D341Med (cell line): ENCODE measurements at places on chromosomes 11 and 22.
A peak's percentile ranks its signal among the peaks of the same experiment; 100 is the strongest.

GRCh38 chr11:126378763-126379162, 23.3 kb downstream of the ST3GAL4 start:
- DNase-seq, result no peak

DNA sequence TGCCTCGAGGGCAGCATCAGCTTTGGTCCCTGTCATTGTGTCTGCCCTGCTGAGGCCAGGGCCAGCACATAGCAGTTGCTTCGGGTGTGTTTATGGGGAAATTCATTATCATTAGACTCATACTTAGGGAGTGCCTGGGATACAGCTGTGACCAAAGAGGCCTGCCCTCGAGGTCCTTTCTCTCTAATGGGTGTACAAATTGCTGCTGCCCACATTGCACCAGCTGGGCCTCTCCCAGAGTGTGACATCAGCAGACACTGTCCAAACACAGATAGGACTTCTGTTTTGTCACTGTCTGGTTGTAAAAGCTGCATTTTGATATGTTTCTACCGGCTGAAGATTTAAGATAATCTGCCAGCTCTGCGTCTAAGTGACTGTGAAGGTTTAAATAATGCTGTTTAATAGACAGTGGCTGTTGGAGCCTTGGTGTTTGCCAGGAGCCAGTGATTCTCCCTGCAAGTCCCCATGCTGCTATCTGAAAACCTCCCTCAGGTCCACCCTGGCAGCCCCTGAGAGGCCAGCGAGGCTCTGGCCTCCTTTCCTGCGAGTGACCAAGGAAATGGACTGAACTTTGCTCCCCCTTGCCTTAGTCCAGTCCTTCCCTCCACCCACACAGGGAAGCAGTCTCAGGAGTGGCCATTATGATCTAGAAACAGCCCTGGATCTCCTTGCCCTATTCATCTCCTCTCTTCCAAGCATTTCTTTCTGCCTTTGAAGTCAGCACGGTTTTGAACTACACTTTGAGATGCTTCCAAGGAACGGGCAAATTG, 505.2 kb downstream of the TBC1D22A start:
- DNase-seq, result no peak

DNA sequence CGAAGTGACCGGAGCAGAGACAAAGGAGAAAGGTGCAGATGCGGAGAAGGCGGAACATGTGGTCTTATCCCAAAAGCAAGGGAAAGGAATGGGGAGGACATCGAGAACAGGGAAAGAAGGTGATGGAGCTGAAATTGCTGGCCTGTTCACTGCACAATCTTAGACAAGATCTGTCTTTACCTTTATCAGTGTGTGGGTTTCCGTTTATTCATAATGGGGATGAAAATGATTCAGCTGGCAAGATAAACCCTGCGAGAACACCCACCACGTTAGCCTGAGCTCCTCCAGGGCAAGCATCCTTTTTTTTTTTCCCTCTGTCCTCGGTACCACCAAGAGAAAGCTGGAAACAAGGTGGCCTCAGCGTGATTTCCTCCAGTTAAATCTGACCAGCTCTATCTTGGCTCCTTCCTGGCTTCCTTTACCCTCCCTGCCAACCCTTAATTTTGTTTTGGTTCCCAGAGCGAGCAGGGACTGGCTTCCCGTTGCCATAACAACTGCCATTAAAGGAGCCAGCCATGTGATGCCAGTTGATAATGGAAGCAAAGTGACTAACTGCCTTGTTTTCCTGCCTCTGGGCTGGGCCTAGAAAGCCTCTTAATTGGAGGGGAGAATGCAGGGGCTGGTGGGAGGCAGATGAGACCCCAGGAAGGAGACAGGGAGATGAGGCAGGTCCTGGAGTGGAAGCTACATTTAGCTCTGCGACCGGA, 4.2 kb downstream of the SGSM1 start:
- DNase-seq, result no peak

GRCh38 chr11:6201481-6201880, 2.5 kb downstream of the OR52W1 start:
- DNase-seq, result no peak

DNA sequence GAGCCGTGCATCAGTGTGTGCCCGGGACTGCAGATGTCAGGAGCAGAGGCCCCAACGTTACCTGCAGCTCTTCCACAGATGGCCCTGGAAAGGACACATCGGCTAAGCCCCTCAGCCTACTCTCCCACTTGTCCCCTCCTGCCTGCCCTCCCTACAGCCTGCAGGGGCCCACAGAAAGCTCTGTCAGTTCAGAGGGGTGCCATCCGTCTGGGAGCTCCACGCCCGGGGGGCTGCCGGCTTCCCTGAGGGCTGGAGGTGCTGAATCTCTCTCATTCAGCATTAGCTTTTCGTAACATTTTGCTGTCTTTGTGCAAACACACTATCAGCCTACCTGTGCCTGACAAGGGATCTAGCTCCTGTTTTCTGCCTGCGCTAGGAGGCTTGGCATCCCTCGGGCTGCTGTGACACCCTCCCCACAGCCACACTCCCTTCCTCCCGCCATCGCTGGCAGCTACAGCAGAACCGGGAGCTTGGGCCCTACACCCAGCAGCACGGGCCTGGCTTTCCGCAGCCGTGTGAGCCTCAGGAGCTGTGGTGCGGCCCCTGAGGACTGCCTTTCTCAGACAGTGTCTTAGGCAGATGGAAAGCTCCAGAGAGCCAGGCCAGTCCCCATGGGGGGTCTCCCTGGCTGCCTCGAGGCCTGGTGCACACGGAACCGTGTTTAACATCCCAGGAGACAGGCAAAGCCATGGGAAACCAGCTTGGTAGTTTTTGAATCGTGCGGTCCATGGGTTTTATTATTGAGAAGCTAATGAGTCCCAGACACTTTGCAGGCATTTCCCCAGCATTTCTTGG, 198.3 kb upstream of the B3GAT1 start:
- no peak for DNase-seq

GRCh38 chr11:130474637-130475400, 26.4 kb downstream of the ADAMTS15 start:
- peak; percentile 13 for DNase-seq

- peak; percentile 53 for DNase-seq
These were observed 528 bp upstream of the ARRB1 start for GRCh38 chr11:75351791-75352587.

DNA sequence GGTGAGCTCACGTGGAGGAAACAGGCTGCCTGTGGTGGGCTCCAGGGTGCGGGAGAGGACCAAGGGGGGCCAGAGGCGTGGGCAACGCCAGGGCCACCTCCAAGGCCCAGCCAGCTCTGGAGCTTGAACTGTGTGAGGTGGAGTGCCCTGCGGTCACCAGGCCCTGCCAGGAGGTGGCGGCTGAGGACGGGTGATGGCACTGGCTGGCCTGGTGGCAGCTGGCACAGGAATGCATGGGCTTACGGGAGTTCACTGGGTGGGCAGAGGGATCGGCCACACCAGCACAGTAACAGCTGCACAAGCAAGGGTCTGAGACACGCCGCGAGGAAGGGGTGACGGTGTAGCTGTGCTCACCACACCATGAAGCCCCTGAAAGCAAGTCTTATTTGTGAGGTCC, 15.8 kb downstream of the TOLLIP start:
- DNase-seq, result peak; percentile 82

DNA sequence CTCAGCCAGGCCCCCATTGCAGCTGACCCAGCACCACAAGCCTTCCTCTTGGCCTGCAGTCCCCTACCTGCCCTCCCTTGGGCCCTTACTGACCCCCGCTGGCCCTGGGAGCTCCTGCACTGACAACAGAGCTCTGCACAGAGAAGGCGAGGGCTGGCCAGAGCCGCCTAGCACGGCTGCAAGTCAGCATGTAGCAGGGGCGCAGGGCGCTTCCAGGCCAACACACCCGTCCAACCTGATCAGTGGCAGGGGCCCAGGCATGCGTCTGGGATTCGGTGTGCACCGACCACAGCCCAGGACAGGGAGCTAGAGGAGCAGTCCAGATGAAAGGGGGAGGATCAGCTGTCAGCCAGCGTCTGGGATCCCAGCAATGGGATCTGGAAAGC, 7.6 kb downstream of the WNT7B start:
- DNase-seq, result no peak

- DNase-seq, result no peak
These were observed 133.5 kb downstream of the RBFOX2 start for GRCh38 chr22:35894937-35895708.

- DNase-seq, result no peak
These were observed 51.5 kb downstream of the INSC start for GRCh38 chr11:15166204-15166603.

- no peak for DNase-seq
These were observed 340.0 kb downstream of the LARGE1 start for GRCh38 chr22:33580310-33580709.

DNA sequence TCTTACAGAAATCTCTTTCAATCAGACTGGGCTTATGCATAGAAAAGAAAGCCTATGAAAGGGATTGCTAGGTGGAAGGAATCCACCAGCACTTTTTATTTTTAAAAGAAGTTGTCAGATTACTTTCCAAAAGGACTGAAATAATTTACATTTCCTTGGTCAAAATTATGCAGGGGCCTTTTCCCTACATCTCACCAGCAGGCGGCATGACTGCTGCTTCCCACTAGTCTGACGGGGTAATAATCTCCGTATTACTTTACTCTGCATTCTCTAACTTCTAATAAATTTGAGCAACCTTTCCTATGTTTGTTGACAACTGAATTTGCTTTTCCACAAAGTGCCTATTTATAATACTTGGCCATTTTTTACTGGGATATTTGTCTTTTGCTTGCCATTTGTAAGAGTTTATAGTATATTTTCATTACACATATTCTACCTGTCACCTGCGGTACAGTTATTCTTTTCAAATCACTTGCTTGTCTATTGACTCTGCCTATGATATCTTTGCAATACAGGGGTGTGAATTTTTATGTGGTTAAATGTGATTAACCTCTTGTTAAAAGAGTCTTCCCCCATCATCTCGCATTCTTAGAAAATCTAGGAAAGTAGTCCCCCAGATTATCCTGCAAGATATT, 51.9 kb upstream of the USP47 start:
- peak; percentile 58 for DNase-seq

GRCh38 chr22:48929276-48929790, 898.3 kb downstream of the BRD1 start:
- DNase-seq, result peak; percentile 10

DNA sequence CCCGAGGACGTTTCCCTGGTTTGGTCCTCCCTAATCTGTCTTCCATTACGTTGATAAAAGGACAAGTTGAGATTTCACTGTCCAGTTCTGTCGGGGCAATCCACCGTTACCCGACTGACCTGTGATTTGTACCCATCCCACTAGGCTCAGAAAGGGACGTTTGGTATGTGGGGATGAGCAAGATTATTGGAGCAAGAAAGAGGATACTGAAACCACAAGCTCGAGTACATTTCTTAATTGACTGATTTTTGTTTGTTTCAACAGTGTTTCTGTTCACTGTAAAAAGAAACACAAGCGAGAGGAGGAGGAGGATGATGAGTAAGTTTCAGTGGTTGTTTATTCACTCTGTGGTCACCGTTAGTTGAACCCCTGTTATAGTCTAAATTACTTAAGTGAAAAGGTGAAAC, 969 bp downstream of the CCDC117 start:
- no peak for DNase-seq

- no peak for DNase-seq
These were observed 61.4 kb upstream of the CTSC start for GRCh38 chr11:88398791-88399570.

GRCh38 chr22:19705181-19705934, 8.9 kb upstream of the SEPTIN5 start:
- peak; percentile 30 for DNase-seq

DNA sequence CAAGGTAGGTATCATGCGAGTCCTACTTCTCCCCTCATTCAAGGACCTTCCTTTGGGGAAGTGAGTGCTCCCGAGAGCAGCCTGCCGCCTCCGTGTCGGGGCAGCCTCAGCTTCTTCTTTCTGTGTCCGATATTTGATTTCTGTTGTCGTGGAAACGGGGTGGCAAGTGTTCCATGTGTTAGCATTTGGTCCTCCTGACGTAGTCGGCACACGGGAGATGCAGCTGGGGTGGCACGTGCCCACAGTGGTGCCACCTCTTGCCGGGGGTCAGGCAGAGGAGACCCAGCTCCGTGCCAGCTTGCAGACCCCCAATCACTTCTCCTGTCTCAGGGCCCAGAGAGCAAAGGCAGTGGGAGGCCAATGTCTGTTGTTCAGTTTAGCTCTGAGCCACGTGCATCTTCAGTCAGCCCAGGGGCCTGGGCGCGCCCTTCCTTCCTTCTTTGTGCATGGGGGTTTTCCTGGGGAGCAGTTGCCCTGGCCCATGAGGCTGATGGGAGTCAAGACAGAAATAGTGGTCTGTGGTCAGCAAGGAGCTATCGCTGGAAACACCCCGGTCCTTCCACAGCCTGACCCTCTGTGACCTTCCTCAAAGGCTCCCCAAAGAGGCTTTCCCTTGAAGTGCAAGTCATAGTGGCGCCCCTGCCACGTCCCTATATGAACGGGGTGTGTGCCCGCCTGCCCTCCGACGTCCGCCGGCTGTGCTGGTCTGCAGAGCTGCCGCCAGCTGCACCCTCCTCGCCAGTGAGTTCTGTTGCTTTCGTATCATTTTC, 44.5 kb downstream of the PARVB start:
- no peak for DNase-seq

GRCh38 chr11:19980957-19981669, 179.2 kb downstream of the DBX1 start:
- DNase-seq, result no peak

DNA sequence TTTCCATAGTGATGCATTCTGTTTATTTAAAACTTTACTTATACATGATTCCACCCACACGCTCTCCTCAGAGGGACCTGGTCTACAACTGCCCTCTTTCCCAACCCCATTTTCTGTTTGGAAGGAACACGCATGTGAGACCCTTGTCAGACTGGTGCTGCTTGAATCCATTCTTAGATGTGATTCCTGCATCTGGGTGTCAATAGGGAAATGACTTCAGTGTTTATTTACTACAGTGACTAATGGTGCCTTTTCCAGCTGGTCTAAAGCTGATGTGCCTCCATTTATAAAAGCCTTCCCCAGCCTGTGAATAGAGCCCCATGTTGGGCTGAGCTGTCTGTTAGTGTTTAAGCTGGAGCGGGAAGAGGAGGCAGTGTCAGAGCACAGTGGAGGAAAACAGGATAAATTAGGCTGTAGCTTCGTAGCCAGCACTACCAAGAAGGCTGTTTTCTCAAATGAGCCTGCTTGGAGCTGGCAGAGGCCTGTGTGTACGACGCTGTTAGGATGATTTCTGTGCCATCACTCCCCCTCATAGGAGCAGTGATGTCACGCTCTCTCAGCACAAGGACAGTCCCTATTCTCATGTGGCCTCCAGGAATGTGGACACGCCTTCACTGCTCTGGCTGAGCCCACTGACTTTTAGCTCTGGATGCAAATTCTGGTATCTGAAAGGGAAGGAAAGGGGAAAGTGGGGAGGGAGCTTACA, 18.9 kb upstream of the C11orf96 start:
- no peak for DNase-seq

GRCh38 chr11:23948851-23949250, 548.0 kb upstream of the LUZP2 start:
- DNase-seq, result no peak

DNA sequence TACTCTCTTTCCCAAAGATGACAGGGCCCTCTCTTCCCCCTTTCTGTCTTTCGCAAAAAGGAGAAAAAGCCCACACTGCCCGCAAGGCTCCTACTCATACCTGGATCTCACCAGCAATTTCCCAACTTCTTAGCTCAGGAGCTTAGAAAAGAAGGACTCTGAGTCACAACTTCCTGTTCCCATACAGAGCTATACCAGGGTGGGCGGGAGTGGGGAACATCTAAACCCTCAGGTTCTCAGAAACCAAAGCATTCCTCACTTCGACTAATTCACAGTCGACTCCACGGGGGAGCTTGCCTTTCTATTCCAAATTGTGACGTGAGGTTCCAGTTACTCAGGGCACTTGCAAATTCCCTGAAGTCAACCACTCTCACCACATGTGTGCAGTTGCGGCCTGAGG, 61.9 kb downstream of the MTNR1B start:
- no peak for DNase-seq

- DNase-seq, result no peak
These were observed 15.0 kb upstream of the BIRC3 start for GRCh38 chr11:102302241-102302640.

GRCh38 chr11:131644204-131644795, 273.9 kb downstream of the NTM start:
- DNase-seq, result no peak
